ENCODE measurements at places on chromosomes 13 and 19. TPM values are rescaled to one million over a fixed set of nuclear protein-coding genes. Genes with fewer than 3 reads are reported as not detected.

Gene KLF12
- total RNA-seq: 2.2 TPM

Gene MBD3L3
- not detected for total RNA-seq

Gene SGCG
- total RNA-seq: not detected

Gene DAPK3
- 42.1 TPM for total RNA-seq

Gene R3HDM4
- total RNA-seq: 54.5 TPM

Gene SYNGR4
- 0.21 TPM for total RNA-seq

Gene SIGLECL1
- not detected for total RNA-seq

Gene ZNF8
- total RNA-seq: 4.7 TPM

Gene GPR183
- 138 TPM for total RNA-seq

Gene SAFB2
- 89.2 TPM for total RNA-seq
